ENCODE measurements at places on chromosomes 3 and 15. TPM values are rescaled to one million over a fixed set of nuclear protein-coding genes. Genes with fewer than 3 reads are reported as not detected.

KCTD6 gene
- total RNA-seq, result 8.9 TPM

HRH1 gene
- total RNA-seq, result 15.9 TPM

CDCP1 gene
- total RNA-seq, result 0.56 TPM

IGSF10 gene
- not detected for total RNA-seq

STAC gene
- total RNA-seq, result 29.1 TPM

PEX11A gene
- total RNA-seq, result 15.0 TPM

AADAC gene
- total RNA-seq, result 0.34 TPM

CIDEC gene
- not detected for total RNA-seq

KNL1 gene
- 83.2 TPM for total RNA-seq

DAZL gene
- total RNA-seq, result not detected

ZNF501 gene
- total RNA-seq, result 4.4 TPM

SNTN gene
- not detected for total RNA-seq

LMAN1L gene
- not detected for total RNA-seq

FILIP1L gene
- total RNA-seq, result 27.0 TPM

ACAD9 gene
- 29.3 TPM for total RNA-seq

ADAMTS9 gene
- total RNA-seq, result 4.0 TPM

TTC21A gene
- not detected for total RNA-seq

TMEM158 gene
- total RNA-seq, result 11.4 TPM

CRYGS gene
- 0.63 TPM for total RNA-seq

MASP1 gene
- 2.3 TPM for total RNA-seq

TTLL13 gene
- not detected for total RNA-seq

PLCB2 gene
- total RNA-seq, result 61.9 TPM

PARL gene
- 38.4 TPM for total RNA-seq

ZNF860 gene
- 0.53 TPM for total RNA-seq

LMLN gene
- total RNA-seq, result 1.9 TPM

SLC12A8 gene
- 6.3 TPM for total RNA-seq

SLITRK3 gene
- total RNA-seq, result not detected

GASK1A gene
- total RNA-seq, result not detected

NGLY1 gene
- 14.1 TPM for total RNA-seq

DNAJB11 gene
- 152 TPM for total RNA-seq

CLSTN2 gene
- total RNA-seq, result 0.05 TPM

OR5H14 gene
- not detected for total RNA-seq

C15orf62 gene
- total RNA-seq, result not detected

DUOX1 gene
- total RNA-seq, result not detected

EID1 gene
- 579 TPM for total RNA-seq
